ENCODE measurements at places on chromosomes 5 and 9.

- no peak for DNase-seq
Observed at GRCh38 chr5:52995095-52995494, 5.9 kb downstream of the ITGA2 start.

DNA sequence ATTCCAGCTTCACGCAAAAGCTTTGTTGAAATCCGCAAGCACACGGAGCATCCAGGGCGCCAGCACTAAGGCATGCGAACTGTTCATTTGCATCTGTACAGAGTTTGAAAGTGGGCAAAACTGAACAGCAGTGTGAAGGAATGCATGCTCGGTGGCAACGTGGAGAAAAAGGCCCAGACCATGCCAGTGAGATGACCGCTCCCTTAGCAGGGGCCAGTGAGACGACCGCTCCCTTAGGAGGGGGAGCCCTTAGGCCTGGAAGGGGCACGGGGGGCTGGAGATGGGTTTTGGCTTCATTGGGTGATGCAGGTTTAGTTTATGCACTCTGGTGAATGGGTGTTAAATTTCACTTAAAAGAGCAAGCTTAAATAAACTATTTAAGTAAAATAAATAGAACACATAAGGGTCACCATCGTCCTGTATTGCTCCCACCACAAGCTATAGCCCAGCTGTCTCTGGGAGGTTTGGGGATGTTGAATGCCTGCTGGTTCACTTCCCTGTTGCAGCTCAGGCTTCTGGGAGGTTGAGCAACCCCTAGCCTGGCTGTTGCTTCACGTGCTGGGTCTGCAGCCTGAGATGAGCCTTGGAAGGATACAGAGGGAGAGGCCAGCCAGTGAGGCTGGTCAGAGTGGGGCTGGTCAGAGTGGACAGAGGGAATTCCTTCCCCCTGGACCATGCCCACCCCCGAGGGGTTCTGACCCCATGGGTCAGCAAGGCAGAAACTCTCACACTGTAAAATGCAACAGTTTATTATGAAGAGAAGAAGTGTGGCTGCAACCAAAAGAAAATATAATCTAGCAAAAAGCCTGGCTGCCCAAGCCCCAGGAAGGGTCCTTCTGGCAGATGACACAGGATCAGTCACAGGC, 4.6 kb upstream of the FCN1 start:
- DNase-seq = no peak

DNA sequence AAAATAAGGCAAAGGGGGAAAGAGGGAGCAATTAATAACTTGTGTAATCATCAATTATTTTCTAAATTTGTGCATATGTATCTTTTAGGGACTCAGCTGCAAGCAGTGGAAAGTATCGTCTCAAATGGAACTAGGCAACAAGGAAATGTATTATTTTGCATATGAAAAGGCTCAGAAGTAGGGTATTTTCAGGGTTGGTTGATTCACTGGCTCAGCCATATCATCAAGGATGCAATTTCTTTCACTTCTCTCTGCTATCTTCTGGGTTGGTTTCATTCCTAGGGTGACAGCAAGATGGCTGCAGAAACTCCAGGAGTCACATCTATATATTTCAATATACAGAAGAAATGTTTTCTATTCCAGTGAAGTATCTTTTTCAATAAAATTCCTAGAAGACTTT, 509.8 kb downstream of the DMAC1 start:
- DNase-seq = no peak

DNA sequence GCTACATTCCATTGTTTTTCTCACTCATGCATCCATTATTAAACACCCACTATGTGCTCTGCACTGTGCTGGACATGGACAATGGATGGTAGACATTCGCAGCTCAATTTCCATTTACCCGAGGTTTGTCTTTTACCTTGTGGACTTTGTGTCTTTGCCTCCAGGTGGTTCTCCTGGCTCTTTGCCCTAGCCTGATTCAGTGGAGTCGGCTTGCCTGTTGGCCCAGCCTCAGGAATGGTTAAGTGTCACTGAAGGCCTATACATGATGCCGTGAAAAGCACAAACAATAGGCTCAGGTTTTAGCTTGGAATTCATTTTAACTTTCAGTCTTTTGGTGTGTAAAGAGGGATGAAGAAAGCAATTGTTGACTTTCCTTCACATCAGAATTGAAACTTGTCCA, 16.5 kb upstream of the DMRT3 start:
- DNase-seq = no peak

DNA sequence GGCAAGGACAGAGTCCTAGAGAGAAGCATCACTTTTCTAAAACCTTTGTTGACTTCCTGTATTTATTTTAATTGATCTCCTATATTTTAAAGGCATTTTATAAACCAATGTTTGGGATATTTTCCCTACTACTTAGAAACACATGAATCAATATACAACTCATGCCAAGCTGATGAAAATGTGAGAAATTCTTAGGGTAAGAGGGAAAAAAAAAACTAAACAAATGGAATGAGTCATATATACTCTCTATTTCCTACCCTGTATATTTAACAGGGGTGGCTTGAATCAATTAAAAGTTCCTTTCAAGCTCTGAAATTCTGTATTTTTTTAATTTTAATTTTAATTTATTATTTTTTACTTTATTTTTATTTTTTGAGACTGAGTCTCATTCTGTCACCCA, 19.6 kb downstream of the BAAT start:
- DNase-seq = peak; percentile 86

DNA sequence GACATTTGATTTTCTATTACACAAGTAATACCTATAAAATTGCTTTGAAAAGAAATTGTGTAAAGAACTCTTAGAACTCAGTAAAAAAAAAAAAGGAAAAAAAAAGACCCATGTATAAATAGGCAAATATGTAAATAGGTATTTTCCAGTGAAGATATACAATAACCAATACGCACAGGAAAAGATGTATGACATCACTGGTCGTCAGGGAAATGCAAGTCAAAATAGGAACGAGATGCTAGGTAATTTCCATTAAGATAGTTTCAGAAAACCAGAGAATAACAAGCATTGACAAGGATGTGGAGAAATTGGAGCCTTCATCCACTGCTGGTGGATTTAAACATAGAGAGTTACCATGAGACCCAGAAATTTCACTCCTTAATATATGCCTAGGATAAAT, 708.8 kb downstream of the MTRR start:
- no peak for DNase-seq

DNA sequence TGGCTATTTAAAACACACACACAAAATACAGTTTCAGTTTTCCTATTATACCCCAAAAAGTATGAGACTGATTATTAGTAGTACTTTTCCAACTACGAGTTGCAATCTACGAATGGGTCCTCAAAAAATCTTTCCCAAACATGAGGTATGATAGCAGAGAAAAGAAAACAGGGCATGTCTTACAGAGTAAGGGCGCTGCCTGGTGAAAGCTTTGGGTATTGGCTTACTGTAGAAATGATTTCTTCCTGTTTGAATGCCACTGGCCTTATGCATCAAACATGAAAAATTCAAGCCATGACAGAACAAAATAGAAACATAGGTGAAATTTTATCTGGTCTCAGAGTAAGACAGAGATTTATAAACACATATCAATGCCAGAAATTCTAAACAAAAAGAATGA, 448.0 kb downstream of the SPOCK1 start:
- DNase-seq = no peak

DNA sequence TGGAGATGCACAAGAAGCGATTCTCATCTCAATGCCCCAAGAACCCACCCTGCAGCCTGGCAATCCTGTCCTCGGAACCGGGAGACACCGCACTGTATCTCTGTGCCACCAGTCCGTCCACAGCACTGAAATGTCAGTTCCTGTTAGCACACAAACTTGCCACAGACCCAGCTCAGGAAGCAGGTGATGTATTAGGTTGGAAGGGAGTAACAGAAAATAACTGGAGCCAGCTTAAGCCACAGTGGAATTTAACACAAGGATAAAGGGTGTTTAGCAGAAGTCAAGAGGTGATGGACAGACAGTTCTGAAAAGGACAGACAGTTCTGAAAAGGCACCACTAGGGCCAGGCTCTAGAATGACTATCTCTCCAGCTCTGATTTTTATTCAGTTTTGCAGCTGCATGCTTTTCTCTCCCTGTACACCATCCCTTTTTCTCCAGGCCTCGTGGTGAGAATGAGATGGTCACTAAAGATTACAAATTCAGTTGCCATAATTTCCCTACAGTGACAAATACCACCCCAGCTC, 114.4 kb downstream of the ANKRD18B start:
- no peak for DNase-seq

GRCh38 chr9:126327006-126327713, 531 bp downstream of the MVB12B start:
- DNase-seq = no peak

DNA sequence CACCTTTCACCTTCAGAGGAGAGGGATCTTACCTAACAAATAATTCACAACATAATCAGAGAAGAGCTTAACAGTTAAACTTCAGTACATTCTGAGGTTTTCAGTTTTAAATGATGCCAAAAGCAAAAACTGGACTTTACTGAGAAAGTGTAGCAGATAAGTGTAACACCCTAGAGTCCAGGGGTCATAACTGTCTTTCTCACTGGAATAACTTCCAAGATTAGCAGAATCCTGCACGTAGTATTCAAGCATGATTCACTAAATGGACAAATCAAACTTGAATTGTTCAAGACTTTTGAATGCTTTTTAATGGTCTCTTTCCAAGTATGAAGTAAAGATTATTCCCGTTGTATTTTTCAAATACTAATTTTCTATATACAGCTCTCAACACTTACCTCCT, 180.1 kb upstream of the NREP start:
- DNase-seq = peak; percentile 43

GRCh38 chr5:164433106-164433870, 927.9 kb downstream of the MAT2B start:
- no peak for DNase-seq

GRCh38 chr5:136090319-136090718, 42.3 kb upstream of the SMAD5 start:
- DNase-seq = no peak

- peak; percentile 62 for DNase-seq
Observed at GRCh38 chr9:104232781-104233341, 138.8 kb downstream of the SMC2 start.

DNA sequence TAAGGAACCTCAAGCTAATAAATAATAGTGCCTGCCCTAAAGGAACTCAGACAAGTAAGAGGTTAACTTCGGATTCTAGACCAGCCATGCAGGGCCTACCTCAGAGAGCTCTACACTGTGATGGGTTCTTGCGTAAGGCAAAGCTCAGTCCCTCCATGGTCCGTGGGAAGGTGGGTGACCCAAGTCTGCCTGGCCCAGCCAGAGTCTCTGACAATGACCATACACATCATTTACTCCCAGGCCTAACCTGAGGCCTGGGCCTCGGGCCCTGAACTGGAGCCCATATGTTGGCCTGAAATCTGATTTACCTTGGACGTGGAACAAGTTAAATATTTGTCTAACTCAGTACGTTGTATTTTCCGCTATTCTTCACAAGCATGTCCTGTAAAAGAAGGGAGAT, 55.1 kb downstream of the TMEM174 start:
- DNase-seq = no peak
